KG1 (cell line): ENCODE measurements at places on chromosomes 3 and 15.

DNA sequence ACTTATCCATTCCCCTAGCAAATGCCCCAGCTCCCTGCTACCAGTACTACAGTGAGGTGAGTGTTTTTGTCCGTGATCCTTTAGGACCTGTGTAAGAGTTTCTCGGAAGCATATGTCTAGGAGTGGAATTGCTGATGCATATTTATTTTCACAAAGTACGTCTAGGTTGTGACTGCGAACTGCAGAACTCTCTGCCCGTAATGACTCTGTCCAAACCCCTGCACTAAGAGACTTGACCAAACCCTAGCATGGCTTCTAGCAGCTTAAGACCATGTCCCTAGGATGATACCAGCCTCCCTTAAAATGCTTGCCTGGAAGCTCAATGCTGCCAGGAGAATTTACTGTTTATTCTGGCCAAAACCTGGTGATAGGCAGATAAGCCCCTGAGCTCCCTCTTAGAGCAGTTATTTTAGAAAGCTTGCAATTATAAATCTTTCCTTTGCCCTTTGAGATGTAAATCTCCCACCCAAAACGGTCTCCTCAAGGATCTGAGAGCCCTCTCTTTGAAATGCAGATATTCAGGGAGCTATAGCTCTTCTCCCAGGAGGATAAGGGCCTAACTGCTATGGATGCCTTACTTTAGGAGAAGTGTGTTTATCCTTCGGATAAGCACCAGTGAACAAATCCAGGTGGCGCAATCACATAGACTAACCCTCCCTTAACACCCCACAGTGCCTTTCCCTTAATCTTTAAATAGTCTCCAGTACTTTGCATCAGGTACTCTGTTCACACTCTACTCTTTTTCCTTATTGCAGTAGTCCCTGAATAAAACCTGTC lies 14.7 kb upstream of the CA12 start:
- DNase-seq = no peak

- no peak for DNase-seq
Observed at GRCh38 chr3:115062412-115062956, 84.6 kb downstream of the ZBTB20 start.

DNA sequence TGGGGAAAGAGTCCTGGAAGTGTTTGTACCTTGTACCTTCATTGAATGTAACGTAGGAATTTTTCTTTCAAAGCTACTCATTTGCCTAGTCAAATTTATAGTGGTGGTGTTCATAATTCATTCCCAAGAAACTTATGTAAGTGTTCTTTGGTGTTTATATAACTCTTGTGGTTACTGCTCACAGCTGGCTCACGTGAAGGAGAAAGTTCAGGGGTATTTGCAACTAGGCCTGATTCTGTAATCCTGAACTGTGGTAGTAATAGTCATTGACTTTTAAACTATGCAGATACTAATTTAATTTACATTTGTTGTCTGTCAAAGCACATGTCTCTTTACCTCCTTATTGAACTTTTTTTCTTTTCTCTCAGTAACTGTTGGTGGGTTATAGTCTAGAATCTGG lies 50.5 kb upstream of the TEX264 start:
- DNase-seq = no peak

DNA sequence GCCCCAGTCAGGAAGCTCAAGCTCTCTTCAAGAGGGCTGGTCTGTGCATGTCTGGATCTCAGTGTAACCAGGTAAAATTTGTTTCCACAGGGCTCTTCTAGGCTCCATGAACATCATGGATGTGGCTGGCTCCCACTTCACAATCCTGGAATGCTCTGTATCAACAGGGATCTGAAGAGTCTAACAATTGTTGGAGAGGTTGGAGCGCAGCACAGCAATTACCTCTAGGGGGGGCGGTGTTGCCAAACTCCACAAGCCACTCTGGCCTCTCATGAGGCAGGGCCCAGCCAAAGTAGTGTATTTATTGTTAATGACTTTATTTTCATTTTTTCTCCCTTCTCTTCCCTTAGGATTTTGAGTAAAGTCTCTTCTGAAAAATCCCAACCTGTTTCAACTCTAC lies 6.1 kb upstream of the EIF2B5 start:
- DNase-seq = no peak

- DNase-seq = no peak
Observed at GRCh38 chr3:100857863-100858262, 135.4 kb downstream of the ABI3BP start.

DNA sequence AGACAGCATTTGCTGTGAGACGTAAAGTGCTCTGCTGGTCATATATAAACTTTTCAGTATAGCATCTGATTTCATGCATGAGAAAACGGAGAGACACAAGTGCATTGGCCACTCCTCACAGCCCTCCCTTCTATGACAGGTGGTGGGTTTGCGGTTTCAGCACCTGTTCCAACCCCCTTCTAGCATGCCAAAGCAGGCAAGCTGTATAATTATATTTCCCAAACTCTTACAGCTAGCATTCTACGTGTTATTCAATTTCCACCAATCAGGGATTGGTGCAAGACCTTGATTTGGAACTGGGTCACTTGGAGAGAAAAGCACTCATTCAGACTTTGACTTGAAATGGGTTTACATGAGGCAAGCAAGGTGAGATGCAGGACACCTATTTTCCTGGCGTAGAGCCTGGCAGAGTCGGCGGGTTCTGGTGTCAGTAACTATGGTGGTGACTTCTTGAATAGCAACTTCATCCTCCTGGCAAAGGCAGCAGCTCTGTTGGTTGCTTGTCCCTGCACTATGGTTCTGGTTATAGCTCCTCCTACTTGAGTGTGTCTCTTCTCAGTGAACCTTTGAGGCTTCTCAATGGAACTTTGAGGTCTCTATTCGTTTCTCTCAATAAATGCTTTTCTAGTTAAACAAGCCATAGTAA lies 356.5 kb downstream of the TBL1XR1 start:
- no peak for DNase-seq

DNA sequence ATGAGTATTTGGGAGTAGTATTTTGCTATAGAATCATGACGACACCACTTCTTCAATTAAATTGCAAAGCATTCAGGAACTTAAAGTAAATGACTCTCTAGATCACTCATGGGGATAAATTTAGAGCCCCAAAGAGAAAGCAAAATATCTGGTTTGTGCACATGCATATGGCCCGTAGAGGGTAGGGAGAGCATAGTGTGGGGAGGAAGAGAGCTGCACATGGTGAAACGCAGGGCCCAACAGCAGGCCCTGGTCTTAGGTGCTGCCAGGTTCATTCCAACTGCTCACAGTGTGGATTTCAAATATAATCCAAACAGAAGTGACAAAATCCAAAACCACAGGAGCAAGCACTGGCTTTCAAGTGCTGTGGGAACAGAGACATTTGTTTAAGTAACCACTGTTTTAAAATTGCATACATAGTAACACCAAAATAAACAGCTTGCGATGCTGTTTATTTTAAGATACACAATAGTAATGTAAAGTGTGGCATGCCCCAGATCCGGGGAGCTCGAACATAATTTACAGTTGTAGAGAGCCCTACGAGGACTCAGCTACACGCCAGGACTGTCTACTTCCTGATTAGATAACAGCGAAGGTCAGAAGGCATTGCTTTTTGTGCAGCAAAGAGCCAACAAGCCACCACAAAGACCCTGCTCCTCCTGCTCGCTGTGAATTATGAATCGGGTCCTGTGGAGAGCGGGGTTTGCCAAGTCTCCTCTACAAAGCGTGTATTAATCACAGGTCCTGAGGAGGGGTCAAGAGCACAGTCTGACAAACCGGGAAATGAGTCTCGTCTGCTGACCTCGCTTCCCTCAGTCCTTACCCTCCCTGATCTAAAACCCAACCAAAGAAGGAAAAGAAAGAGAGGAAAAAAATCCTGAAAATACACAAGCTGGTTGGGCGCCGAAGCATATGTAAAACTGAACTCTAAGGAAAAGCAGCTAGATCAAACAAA lies 80.6 kb downstream of the MEIS2 start:
- no peak for DNase-seq
